ENCODE measurements at places on chromosomes 5 and 9. TPM values are rescaled to one million over a fixed set of nuclear protein-coding genes. Genes with fewer than 3 reads are reported as not detected.

Gene UBE2QL1
- total RNA-seq: 0.72 TPM

Gene PRDM9
- not detected for total RNA-seq

Gene SOHLH1
- total RNA-seq: not detected

Gene FOXD4
- total RNA-seq: 3.4 TPM

Gene TPRN
- total RNA-seq: 2.2 TPM

Gene LEAP2
- 5.3 TPM for total RNA-seq

Gene IFNA4
- 5.1 TPM for total RNA-seq

Gene ZNF618
- total RNA-seq: 12.3 TPM

Gene TARS1
- total RNA-seq: 132 TPM

DNA sequence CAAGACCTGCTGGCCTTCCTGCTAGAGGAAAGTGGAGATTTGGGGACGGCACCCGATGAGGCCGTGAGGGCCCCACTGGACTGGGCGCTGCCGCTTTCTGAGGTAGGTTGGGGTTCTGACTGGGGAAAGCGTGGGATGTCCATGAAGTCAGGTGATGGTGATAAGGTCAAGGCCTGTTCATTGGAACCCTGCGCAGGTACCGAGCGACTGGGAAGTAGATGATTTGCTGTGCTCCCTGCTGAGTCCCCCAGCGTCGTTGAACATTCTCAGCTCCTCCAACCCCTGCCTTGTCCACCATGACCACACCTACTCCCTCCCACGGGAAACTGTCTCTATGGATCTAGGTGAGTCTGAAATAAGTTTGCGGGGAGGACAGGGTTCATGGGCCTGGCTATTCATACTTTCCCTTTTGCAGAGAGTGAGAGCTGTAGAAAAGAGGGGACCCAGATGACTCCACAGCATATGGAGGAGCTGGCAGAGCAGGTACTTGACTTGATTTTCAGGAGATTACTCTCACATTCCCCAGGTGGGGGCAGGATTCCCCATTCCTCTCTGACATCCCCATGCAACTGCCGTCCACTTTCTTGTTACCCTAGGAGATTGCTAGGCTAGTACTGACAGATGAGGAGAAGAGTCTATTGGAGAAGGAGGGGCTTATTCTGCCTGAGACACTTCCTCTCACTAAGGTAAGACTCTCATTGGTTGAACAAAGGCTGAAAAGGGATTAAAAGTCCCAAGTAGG is 505 bp downstream of the CREB3 start:
- peak; percentile 54 for DNase-seq

- no peak for DNase-seq
Observed at GRCh38 chr9:111008158-111009075, 29.9 kb downstream of the LPAR1 start.

DNA sequence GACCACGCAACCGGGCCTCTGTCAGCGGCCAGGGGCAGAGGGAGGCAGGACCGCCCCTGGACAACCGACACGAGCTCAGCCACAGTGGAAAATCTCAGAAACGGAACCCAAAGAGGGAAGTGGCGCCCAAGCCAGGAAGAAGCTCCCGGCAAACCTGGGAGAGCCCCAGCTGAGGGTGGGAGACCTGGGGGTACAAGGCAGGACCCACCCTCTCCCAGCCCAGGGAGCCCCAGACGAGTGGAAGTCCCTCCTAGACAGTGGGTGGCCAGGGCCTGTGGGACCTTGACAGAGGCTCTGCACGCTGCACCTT is 3.0 kb downstream of the SLC12A7 start:
- DNase-seq: no peak

DNA sequence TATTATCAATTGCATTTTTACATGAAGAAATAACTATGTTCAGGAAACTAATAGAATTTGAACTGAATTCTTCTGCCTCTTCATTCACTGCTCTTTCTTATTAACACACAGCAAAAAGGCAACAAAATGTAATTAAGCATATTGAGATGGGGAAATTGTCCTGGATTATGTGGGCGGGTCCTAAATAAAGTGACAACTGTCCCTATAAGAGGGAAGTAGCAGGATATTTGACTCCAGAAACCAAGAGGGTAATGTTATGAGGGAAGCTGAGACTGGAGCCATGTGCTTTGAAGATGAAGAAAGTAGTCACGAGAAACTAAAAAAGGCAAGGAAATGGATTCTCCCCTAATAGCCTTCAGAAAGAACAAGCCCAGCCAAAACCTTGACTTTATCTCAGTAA is 311.2 kb upstream of the PIK3R1 start:
- no peak for DNase-seq

GRCh38 chr5:31638748-31639418 is at the start of gene PDZD2:
TSS of gene PDZD2 (plus strand) at chr5:31639131.
- DNase-seq: peak; percentile 87

DNA sequence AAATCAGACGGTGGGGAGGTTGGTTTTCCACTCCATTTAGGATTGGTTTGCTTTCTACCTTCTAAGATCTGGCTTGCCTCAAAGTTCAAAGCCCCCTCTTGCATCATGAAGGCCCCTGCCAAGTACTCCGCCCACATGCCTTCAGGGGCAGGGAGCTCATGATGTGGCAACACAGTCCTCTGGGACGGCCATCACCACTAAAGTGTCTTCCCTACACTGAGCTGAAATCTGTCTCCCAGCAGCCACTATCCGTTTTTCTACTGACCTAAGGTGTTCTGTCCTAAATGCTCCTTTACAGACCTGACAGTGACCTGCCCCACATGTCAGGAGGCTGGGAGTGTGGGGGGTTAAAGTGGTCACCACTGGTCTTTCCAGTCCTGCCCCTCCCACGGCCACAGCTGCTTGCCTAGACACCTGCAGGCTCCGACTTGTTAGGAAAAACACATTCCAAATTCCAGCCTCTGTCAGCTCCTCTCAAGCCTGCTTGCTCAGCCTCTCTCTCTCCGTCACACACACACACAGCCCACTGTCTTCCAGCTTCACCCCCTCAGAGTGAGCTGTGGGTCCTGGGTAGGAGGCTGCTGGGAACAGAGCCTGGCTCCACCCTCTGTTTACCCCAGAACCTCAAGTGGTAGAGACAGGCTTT is 44.9 kb downstream of the SHB start:
- peak; percentile 90 for DNase-seq

DNA sequence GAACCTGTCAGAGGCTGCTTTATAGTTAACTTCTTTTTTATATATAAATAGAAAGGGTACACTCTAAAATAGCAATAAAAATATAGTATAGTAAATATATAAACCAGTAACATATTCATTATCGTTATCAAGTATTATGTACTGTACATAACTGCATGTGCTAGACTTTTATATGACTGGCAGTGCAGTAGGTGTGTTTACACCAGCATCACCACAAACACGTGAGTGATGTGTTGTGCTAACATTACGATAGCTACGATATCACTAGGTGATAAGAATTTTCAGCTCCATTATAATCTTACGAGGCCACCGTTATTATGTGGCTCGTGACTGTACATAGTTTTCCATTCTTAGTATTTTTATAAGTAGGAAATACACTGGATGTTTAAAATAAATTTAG is 43.8 kb upstream of the MEF2C start:
- no peak for DNase-seq

GRCh38 chr5:4544049-4544670 is 596.0 kb upstream of the ADAMTS16 start:
- DNase-seq: peak; percentile 5

DNA sequence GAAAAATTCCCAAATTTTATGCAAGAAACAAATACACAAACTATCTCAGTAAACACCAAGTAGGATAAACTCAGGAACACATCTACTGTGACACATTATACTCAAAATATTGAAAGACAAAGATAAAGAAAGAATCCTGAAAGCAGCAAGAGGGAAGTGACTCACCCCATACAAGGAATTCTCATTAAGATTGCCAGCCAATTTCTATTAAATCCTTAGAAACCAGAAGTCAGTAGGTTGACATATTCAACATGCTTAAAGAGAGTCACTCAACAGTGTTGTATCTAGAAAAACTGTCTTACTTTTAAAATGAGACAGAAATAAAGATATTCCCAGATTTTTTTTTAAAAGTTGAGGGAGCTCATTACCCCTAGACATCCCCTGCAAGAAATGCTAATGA is 15.5 kb downstream of the SPATA31E1 start:
- no peak for DNase-seq

DNA sequence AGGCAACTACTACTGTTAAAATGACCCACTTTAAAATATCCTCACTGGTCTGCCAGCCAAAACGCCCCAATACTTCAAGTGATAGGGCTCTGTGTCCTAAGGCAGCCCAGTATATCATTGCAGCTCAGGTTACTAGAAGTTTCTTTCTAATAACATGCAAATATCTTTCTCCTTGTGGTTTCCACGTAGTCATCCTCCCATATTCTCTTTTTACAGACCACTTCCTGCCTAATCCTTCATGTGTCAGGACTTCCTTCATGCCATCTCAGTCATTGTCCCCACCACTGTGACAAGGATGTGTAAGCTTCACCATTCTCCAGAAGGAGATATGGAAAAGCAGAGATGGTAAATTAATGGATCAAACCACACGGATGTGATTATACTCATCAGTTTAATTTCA is 813.7 kb downstream of the MAT2B start:
- no peak for DNase-seq

- peak; percentile 17 for DNase-seq
Observed at GRCh38 chr9:116687754-116688135, 640 bp downstream of the TRIM32 start.

DNA sequence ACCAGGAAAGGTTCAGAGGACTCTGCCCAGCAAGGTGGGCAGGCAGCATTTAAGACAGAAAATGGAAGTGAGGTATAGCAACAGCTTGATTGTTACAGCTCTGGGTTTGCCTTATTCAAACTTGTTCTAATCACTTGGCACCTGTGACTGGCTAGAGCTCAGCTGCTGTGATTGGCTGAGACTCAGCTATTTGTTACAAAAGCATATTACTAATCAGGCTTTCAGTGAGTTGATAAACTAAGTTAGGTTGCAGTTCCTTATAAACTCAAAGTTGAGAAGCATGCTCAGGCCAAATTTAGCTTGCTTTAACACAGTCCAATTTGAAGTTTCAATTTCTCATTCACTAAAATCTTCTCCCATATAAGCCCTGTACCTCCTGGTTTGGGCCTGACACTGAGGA is 56.3 kb downstream of the GDA start:
- no peak for DNase-seq

DNA sequence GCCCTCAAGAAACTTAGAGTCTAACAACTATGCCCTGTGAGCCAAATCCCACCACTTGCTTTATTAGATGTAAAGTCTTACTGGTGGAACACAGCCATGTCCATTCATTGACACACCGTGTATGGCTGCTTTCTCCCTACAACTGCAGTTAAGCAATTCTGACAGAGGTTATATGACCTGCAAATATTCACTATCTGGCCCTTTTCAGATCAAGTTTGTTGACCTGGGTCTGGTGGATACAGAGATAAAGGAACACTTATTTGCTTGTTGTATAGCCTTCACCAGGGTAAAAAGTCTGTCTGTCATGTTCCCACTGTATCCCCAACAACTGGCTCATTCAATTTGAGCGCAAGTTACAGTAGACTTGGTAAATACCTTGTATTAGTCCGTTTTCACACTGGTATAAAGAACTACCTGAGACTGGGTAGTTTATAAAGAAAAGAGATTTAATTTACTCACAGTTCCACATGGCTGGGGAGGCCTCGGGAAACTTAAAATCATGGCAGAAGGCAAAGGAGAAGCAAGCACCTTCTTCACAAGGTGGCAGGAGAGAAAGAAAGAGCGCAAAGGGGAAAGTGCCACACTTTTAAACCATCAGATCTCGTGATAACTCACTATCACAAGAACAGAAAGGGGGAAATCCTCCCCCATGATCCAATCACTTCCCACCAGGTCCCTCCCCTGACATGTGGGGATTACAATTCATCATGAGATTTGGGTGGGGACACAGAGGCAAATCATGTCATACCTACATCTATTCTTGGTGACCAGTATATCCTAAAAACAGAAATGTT is 27.9 kb downstream of the DEPDC1B start:
- DNase-seq: no peak

DNA sequence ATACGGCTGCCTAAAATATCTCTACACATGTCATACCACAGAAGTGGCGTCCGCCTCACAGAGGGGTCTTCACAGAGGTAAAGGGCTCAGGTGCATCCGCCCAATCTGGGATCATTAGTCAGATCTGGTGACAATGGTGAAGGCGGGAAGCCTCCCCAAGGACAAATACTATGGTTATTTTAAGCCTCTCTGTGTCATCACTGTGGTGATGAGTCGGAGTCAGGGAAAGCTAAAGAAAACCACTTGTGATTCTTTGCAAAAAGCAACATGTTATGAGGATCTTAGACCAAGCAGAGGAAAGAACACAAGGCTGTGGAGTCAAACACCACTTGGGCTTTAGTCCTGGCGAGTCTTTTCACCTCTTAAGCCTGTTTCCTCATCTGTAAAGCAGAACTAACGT is 190.4 kb downstream of the DRD1 start:
- DNase-seq: peak; percentile 8

DNA sequence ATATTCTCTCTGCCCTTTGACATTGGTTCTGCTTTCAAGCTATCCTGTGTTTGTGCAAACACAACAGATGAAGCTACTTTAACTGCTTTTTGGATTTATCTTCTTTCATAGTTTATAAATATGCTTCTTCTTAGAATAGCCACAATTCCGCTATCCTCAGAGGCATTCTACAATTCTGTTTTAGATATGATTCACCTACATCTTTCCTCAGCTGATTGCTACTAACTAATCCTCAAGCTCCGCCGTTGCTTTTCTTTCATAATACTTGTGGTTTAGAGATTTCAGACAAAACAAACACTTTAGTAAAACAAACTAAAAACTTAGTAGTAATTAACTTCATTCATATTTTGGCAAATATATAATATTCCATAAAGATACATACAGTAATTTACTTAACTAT is 52.5 kb downstream of the ECPAS start:
- DNase-seq: no peak

- DNase-seq: no peak
Observed at GRCh38 chr5:127363403-127363802, 72.8 kb downstream of the MEGF10 start.

GRCh38 chr5:17079562-17079961 is 137.9 kb upstream of the BASP1 start:
- DNase-seq: peak; percentile 43

DNA sequence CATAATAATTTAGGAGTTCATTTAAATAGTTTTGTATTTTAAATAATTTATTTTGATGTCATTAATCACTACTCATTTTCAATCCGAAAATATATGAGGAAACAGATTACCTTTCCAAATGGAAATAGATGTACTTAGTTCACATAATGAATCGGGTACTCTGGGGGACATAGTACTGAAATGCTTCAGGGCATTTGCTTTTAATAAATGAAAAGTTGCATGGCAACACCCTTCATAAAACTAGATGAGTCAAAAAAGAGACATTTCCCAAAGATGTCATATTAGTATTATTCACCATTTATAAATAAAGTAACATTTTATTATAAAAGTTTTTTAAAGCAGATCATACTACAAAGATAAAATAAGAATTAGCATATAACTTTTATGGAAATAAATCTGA is 177.8 kb downstream of the MCTP1 start:
- DNase-seq: no peak

GRCh38 chr9:81266674-81267073 is 422.7 kb downstream of the TLE1 start:
- no peak for DNase-seq

DNA sequence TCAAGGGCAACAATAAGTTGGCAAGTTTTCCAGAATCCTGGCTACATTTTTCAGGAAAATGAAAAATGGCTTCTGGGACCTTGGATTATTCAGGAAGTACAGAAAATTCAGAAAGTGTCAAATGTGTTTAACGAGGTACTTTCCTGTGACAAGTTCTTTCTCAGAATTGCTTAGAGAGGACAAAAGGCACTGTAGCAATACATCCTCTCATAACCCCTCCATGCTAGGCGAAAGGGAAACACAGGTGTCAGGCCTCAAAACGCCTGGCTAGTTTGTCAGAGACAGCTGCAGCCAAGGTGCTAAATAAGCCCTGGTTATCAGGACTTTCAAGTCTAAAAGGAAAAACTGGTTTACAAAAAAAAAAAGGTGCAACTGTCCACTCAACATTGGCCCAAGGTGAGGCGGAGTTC is 115.2 kb downstream of the GNAQ start:
- DNase-seq: no peak
